ENCODE measurements at places on chromosomes 2 and 18. TPM values are rescaled to one million over a fixed set of nuclear protein-coding genes. Genes with fewer than 3 reads are reported as not detected.

DNA sequence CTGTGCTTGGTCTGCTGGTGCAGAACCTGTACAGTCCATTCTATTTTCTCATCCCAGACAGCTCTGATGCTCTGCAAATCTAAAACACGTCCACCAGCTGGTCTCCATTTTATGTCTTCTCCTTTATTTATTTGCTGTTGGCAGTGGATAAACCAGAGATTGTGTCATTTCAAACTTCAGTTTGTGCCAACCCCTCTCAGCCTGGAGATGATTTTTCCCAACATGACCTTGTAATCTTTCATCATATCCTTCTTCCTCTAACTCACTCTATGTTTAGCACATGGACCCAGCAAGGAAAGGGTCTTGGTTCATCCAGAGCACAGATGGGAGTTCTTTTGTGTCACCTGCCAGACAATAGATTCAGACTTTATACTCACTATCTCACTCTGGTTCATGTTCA is 273.2 kb downstream of the MTX2 start:
- H3K4me1 ChIP-seq: no peaks in the 10 kb centered on the region
- H3K4me3 ChIP-seq: no peak overlapping the region
- no peaks in the 10 kb centered on the region for H3K36me3 ChIP-seq
- no peak for DNase-seq
- H3K27me3 ChIP-seq: no peaks in the 10 kb centered on the region

- H3K36me3 ChIP-seq: no peaks in the 10 kb centered on the region
- no peaks in the 10 kb centered on the region for H3K27me3 ChIP-seq
- no peaks in the 10 kb centered on the region for H3K4me1 ChIP-seq
- DNase-seq: no peak
- no peak overlapping the region for H3K4me3 ChIP-seq
These were observed 13.7 kb downstream of the RBBP8 start for GRCh38 chr18:22946846-22947245.

DNA sequence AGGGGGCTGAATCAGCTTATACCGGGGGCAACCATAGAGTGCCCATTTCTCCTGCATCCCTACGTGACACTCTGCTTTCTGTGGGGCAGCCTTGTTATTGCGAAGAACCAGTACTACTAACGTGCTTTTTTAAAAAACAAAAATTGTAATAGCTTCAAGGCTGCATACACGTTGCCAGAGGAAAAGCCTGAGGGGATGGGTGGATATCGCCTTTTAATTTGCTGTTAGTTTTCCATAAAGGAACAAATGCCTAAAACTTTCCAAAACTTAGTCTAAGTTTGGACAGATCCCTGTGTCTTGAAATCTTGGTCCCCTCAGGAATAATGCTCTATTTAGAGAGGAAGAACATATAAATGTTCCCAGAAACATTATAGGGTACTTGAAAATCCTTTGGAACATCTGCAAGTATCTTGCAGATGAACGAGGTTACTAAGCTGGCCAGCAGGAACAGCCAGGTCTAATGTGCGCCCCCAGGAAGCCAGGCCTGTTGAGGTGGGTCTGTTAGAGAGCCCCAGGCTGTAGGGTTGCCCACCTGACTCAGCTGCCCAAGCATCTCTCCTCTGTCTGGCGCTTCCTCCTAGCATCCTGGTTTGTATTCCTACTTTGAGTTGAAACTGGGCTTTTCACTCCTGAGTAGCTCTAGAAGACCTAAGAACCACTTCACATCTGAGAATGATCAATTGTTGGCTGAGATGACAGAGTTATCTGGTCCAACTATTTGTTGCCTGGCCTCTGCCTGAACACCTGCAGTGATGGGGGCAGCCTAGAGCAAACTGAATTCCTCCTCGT is 96.9 kb downstream of the TGOLN2 start:
- no peaks in the 10 kb centered on the region for H3K27me3 ChIP-seq
- H3K4me3 ChIP-seq: no peak overlapping the region

DNA sequence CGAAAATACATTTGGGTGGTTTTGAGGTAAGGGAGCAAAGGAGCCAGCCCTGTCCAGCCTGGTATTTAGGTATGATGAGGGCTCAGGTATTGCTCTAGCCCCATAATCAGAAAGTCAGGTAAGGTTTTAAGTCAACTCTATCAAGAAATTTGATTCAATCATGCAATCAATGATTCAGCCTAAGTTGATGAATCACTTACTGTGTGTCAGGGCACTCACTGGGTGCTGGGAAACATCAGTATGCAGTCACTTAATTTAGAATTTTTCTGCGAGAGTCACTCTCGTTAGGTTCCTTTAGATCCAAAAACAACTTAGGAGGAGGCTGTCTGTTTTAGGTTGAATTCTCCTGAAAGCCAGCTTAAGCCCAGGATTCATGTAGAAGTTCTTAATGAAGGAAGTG is 17.7 kb upstream of the SERPINB2 start:
- no peak overlapping the region for H3K27ac ChIP-seq
- no peaks in the 10 kb centered on the region for H3K4me1 ChIP-seq
- H3K4me3 ChIP-seq: no peak overlapping the region
- no peaks in the 10 kb centered on the region for H3K36me3 ChIP-seq
- DNase-seq: no peak
- no peaks in the 10 kb centered on the region for H3K27me3 ChIP-seq

- no peaks in the 10 kb centered on the region for H3K36me3 ChIP-seq
- peak overlapping the region; percentile 80 for H3K27ac ChIP-seq
- peak overlapping the region; percentile 53 for H3K4me3 ChIP-seq
- peak; percentile 10 for DNase-seq
These were observed 100.0 kb downstream of the BAZ2B start for GRCh38 chr2:159516241-159516758.

DNA sequence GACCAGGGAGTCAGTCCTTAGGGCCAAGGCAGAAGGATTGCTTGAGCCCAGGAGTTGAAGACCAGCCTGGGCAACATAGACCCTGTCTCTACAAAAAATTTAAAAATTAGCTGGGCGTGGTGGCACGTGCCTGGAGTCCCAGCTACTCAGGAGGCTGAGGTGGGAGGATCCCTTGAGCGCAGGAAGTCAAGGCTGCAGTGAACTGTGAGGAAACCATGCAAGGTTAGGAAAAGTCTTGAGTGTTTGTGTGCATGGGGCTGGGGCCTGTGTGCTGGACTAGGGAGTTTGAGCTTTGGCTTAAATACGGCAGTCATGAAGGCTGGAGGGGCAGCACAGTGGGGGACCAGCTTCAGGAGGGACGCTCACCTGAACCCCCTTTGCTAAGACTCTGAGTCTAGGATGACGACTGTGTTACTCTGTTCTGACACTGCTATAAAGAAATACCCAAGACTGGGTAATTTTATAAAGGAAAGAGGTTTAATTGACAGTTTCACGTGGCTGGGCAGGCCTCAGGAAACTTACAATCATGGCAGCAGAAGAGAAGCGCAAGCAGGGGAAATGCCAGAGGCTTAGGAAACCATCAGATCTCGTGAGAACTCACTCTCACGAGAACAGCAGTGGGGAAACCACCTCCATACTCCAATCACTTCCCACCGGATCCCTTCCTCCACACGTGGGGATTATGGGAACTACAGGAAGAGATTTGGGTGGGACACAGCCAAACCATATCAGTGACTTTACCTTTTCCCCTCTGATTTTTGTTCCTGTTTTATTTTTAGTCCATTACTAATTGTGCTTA is 39.4 kb downstream of the GORASP2 start:
- peaks cover 3% of the 10 kb centered on the region for H3K36me3 ChIP-seq
- H3K4me1 ChIP-seq: peaks cover 4% of the 10 kb centered on the region
- H3K4me3 ChIP-seq: no peak overlapping the region
- no peak for DNase-seq
- no peaks in the 10 kb centered on the region for H3K27me3 ChIP-seq

DNA sequence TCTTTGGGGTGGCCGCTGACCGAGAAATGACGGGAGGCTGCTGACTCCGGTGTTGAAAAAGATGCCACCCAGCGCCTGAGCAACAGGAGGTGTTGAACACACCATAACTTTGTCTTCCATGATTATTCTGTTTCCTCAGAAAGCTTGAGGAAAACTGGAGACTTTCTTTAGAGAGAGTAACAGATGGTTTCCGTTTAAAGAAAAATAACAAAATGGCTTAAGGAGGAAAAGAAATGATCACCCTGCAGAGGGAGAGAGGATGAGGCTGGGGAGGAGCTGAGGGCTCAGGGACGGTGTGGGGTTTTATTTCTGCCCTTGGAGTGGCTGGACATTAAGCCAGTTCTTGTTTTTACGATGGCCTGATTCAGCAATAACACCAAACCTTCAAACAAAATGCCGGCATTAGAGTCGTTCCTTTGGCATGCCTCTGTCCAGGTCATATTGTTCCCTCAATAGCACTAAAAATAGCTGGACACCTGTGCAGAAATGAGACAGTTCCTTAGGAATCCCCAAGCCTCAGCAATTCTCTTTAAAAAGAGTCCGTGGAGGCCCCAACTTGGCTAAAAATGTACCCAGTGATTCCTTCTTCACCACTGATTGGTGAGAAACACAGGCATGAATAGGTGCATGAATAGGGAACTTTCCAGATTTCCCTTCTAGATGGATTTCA is 182.4 kb downstream of the ALPK2 start:
- no peaks in the 10 kb centered on the region for H3K27me3 ChIP-seq
- peaks cover 20% of the 10 kb centered on the region for H3K4me1 ChIP-seq
- no peak overlapping the region for H3K4me3 ChIP-seq
- peak; percentile 33 for DNase-seq
- H3K27ac ChIP-seq: peak overlapping the region; percentile 64

- no peak overlapping the region for H3K4me3 ChIP-seq
- no peaks in the 10 kb centered on the region for H3K36me3 ChIP-seq
- no peak overlapping the region for H3K27ac ChIP-seq
- no peaks in the 10 kb centered on the region for H3K27me3 ChIP-seq
- H3K4me1 ChIP-seq: peaks cover 8% of the 10 kb centered on the region
These were observed 14.3 kb upstream of the TRIB2 start for GRCh38 chr2:12702168-12703121.

Gene AQP12B
- total RNA-seq: not detected

Gene BZW1
- 268 TPM for total RNA-seq

Gene UGT1A5
- not detected for total RNA-seq

Gene ARMC9
- total RNA-seq: 0.20 TPM

Gene C2orf72
- total RNA-seq: 0.44 TPM

Gene HTRA2
- total RNA-seq: 30.6 TPM

Gene SERPINB3
- total RNA-seq: not detected
